CD4-positive, alpha-beta T cell (primary cell): ENCODE measurements at places on chromosomes 12 and 14. TPM values are rescaled to one million over a fixed set of nuclear protein-coding genes. Genes with fewer than 3 reads are reported as not detected.
A peak's percentile ranks its signal among the peaks of the same experiment; 100 is the strongest.

PRKCH gene
- total RNA-seq: 378 TPM

- H3K36me3 ChIP-seq: no peaks in the 10 kb centered on the region
- DNase-seq: no peak
- no peak overlapping the region for H3K4me3 ChIP-seq
- no peaks in the 10 kb centered on the region for H3K27me3 ChIP-seq
Observed at GRCh38 chr14:86296173-86296572, 766.2 kb downstream of the FLRT2 start.

- no peaks in the 10 kb centered on the region for H3K4me1 ChIP-seq
- no peak overlapping the region for H3K4me3 ChIP-seq
- H3K27me3 ChIP-seq: no peaks in the 10 kb centered on the region
- no peak for DNase-seq
Observed at GRCh38 chr12:61254225-61254624, 1006.0 kb upstream of the USP15 start.

POTEG gene
- not detected for total RNA-seq

RNFT2 gene
- total RNA-seq: 6.0 TPM

SAMD15 gene
- total RNA-seq: not detected

GRCh38 chr12:97573901-97574300 lies 111.3 kb downstream of the RMST start:
- H3K4me1 ChIP-seq: no peaks in the 10 kb centered on the region
- H3K36me3 ChIP-seq: no peaks in the 10 kb centered on the region
- H3K27ac ChIP-seq: no peak overlapping the region
- H3K27me3 ChIP-seq: no peaks in the 10 kb centered on the region
- DNase-seq: no peak

ZC2HC1C gene
- 0.22 TPM for total RNA-seq

MGP gene
- 1.3 TPM for total RNA-seq

- H3K4me1 ChIP-seq: no peaks in the 10 kb centered on the region
- no peak overlapping the region for H3K4me3 ChIP-seq
- H3K36me3 ChIP-seq: no peaks in the 10 kb centered on the region
- no peaks in the 10 kb centered on the region for H3K27me3 ChIP-seq
- no peak overlapping the region for H3K27ac ChIP-seq
Observed at GRCh38 chr14:22448035-22448904, 140.8 kb downstream of the DAD1 start.

DNA sequence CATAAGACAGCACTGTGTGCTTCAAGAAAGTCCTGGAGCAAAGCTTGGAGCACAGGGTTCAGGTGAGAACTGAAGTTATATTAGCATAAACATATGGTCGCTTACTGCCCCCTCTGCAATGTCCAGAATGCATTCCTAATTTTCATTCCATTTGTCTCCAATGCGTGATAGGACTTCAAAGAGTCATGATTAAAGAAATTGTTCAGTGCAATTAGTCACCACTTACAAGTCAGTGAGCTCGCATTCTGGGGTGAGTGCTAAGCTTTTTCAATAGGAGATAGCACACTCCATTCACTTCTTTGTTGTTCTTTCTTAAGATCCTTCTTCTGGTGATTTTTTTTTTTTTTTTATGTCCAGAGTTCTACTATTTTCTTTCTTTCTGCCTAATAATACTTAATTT lies 398.4 kb downstream of the SYT1 start:
- no peaks in the 10 kb centered on the region for H3K36me3 ChIP-seq
- H3K27me3 ChIP-seq: no peaks in the 10 kb centered on the region
- no peaks in the 10 kb centered on the region for H3K4me1 ChIP-seq
- DNase-seq: no peak

DNA sequence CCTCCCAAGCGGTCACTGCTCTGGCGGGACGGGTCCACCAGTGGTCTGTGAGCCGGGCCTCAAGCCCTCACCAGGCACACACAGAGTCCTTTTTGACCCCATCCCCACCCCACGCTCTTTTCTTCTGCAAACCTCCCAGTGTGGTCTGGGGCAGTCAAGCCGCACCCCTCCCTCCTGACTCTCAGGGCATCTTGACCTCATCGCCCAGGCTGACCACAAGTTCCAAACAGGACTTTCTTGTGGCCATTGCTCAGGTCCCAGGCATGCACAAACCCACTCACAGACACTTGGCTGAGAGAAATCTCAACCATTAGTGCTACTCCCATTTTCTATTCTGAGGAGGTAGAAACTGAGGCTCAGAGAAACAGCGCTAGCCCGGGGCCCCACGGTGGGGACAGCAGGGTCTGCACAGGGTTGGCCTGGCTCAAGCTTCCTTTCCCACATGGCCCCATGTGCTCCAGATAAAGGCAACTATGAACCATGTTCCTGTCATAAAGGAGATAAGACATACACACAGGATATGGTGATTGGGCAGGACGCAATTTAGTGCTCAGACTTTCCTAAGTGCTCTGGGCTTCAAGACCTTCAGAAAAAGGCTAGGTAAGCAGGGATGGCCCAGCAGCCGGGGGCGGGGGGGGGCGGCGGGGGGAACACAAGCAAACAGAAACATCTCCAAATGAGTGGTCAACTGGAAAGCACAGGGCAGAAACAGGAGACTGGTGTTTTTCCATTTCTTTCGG lies 69.6 kb downstream of the ITPK1 start:
- H3K4me1 ChIP-seq: peaks cover 15% of the 10 kb centered on the region
- no peak overlapping the region for H3K27ac ChIP-seq
- H3K4me3 ChIP-seq: no peak overlapping the region
- H3K36me3 ChIP-seq: peaks cover 8% of the 10 kb centered on the region

- no peak for DNase-seq
- H3K36me3 ChIP-seq: no peaks in the 10 kb centered on the region
- no peak overlapping the region for H3K27ac ChIP-seq
- H3K4me1 ChIP-seq: no peaks in the 10 kb centered on the region
- H3K4me3 ChIP-seq: no peak overlapping the region
- H3K27me3 ChIP-seq: no peaks in the 10 kb centered on the region
Observed at GRCh38 chr14:59028476-59029202, 159.8 kb upstream of the DAAM1 start.

DNA sequence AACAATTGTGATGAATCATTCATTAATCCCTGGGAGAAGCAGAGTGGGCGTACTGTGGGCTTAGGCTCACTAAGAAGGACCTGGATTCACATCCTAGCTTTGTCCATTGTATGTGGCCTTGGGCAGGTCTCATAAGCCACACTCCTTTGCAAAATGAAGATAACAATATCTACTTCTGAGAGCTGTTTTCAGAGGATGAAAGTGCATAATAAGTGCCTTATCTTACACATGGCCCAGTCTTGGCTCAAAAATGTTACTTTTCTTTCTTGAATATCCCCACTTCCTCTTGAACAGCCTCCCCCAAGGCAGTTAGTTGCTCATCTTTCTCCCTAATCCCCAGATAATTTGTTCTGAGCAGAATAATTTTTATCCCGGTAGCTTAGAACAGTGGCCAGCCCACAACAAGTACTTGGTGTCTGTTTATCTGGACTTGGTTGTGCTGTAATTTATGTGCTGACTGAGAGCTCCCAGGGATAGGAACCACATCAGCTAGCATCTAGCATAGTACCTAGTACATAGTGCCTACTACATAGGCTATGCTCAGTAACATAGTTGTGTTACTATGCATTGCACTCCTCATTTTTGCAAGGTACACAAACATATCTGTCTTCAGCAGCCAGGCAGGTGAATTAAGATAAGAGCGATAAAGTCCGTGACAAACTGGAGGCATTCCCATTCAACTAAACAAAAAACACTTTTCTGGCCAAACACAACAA lies 61.7 kb upstream of the NUDT4 start:
- no peak overlapping the region for H3K27ac ChIP-seq
- H3K27me3 ChIP-seq: no peaks in the 10 kb centered on the region
- DNase-seq: no peak
- H3K4me1 ChIP-seq: no peaks in the 10 kb centered on the region
- H3K4me3 ChIP-seq: no peak overlapping the region
- H3K36me3 ChIP-seq: no peaks in the 10 kb centered on the region

VPS29 gene
- total RNA-seq: 62.5 TPM

GRCh38 chr12:2800046-2800570 lies 5.3 kb downstream of the FKBP4 start:
- H3K27me3 ChIP-seq: no peaks in the 10 kb centered on the region
- H3K36me3 ChIP-seq: peaks cover 73% of the 10 kb centered on the region
- peaks cover 18% of the 10 kb centered on the region for H3K4me1 ChIP-seq
- no peak overlapping the region for H3K4me3 ChIP-seq
- no peak for DNase-seq

A2ML1 gene
- not detected for total RNA-seq

- H3K36me3 ChIP-seq: peaks cover 14% of the 10 kb centered on the region
- no peak overlapping the region for H3K4me3 ChIP-seq
- peaks cover 21% of the 10 kb centered on the region for H3K4me1 ChIP-seq
- no peak for DNase-seq
Observed at GRCh38 chr12:132524405-132524804, 34.5 kb downstream of the FBRSL1 start.

OR6C2 gene
- total RNA-seq: not detected

DNA sequence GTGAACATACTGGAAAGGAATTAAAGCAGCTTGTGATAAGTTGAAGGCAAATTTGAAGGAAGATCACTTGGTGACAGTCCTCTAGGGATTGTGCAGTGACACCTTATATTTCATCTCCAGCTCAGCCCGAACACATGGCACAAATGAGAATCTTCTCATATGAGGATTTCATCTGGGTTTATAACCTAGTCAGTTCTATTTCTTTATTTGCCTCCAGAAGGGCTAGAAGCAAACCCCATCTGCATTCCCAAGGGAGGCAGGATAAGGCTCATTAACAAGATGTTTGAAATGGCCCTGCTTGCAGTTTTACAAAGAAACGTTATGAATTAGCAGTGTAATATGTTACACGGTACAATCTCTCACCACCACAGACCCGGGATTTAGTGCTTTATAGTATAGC lies 90.7 kb upstream of the KRR1 start:
- no peak overlapping the region for H3K4me3 ChIP-seq
- no peaks in the 10 kb centered on the region for H3K36me3 ChIP-seq
- H3K27ac ChIP-seq: no peak overlapping the region

HSPB8 gene
- not detected for total RNA-seq

GRCh38 chr14:35384455-35385041 lies 20.0 kb downstream of the NFKBIA start:
- H3K4me3 ChIP-seq: no peak overlapping the region
- no peaks in the 10 kb centered on the region for H3K4me1 ChIP-seq
- no peak overlapping the region for H3K27ac ChIP-seq
- DNase-seq: no peak

APOF gene
- total RNA-seq: not detected

DNA sequence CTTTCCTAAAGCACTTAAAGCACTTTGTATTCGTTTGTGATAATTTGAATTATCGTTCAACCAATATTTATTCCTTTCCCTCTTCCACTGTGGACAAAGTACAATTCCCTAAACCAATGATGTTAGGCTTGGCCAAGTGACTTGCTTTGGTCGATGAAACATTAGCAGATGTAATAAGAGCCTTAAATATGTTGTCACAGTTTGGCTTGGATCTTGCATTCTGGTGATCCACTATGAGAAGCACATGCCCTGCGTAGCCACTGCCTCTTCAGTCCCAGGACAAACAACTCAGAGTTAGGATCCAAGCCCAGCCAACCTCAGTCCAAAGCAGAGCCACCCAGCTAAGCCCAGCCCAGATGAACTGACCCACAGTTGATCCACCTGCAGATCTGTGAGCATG lies 8.4 kb upstream of the C12orf75 start:
- H3K27me3 ChIP-seq: no peaks in the 10 kb centered on the region
- H3K4me3 ChIP-seq: no peak overlapping the region
- H3K36me3 ChIP-seq: no peaks in the 10 kb centered on the region

NEK9 gene
- total RNA-seq: 53.5 TPM

DNA sequence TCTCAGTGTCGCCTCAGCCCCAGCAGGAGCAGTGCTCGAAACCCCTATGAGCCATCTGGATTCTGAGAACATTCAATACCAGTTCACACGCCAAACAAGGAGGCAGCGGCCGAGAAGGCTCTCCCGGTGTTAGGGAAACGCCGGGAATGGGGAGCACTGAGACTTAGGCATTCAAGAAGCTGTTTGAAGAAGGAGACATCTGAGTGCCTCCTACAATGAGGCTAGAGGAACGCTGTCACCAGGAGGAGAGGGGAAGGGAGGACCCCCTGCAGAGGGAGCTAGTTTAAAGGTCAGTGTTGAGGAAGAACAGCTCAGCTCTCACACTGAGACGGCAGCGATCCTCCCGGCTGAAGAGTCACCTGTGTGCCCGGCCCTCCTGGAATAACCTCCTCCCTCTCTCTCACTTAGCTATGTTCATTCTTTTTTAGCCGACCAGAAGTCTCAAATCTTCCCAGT lies 69.9 kb downstream of the SERPINA3 start:
- H3K4me1 ChIP-seq: no peaks in the 10 kb centered on the region
- no peaks in the 10 kb centered on the region for H3K36me3 ChIP-seq
- DNase-seq: no peak
- H3K27me3 ChIP-seq: no peaks in the 10 kb centered on the region
- H3K27ac ChIP-seq: no peak overlapping the region

- DNase-seq: no peak
Observed at GRCh38 chr14:49897965-49898364, 5.1 kb downstream of the ARF6 start.

RIC8B gene
- total RNA-seq: 5.5 TPM

- DNase-seq: peak; percentile 56
- no peak overlapping the region for H3K27ac ChIP-seq
- no peaks in the 10 kb centered on the region for H3K27me3 ChIP-seq
- H3K36me3 ChIP-seq: no peaks in the 10 kb centered on the region
- no peak overlapping the region for H3K4me3 ChIP-seq
- no peaks in the 10 kb centered on the region for H3K4me1 ChIP-seq
Observed at GRCh38 chr12:117212563-117213190, 22.4 kb upstream of the FBXO21 start.
